ENCODE measurements at places on chromosomes 13 and 19.

GRCh38 chr13:36163286-36163685 is 32.1 kb upstream of the DCLK1 start:
- DNase-seq: no peak

GRCh38 chr13:22967669-22968068 is 213.1 kb upstream of the SGCG start:
- DNase-seq: no peak

GRCh38 chr19:10921199-10921909 is 7.1 kb downstream of the YIPF2 start:
- DNase-seq: no peak

GRCh38 chr13:28527629-28528028 is 32.7 kb upstream of the FLT1 start:
- DNase-seq: no peak

DNA sequence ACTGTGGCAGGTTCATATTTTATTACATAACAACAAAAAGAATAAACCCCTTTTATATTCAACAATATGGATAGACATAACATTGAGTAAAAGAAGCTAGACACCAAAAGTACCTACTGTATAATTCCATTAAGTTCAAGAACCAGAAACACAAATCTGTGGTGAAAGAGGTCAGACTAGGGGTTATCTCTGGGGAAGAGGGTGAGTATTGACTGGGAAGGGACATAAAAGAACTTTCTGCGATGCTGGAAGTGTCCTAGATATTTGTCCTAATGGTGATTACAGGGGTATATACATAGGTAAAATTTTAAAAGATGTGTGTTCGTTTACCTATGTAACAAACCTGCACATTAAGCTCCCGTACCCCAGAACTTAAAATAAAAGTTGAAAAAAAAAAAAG is 103.0 kb downstream of the SUCLA2 start:
- DNase-seq: no peak

DNA sequence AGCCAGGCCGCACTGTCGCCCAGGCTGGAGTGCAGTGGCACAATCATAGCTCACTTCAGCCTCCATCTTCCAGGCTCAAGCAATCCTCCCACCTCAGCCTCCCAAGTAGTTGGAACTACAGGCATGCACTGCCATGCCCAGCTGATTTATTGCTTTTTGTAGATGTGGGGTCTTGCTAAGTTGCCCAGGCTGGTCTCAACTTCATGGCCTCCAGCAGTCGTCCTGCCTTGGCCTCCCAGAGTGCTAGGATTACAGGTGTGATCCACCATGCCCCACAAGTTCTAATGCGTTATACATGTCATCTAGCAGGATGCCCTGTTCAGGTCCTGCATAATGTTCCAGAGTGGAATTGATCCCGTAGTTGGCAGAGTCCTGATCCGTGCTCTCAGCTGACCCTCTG is 4.6 kb downstream of the C19orf53 start:
- DNase-seq: no peak

DNA sequence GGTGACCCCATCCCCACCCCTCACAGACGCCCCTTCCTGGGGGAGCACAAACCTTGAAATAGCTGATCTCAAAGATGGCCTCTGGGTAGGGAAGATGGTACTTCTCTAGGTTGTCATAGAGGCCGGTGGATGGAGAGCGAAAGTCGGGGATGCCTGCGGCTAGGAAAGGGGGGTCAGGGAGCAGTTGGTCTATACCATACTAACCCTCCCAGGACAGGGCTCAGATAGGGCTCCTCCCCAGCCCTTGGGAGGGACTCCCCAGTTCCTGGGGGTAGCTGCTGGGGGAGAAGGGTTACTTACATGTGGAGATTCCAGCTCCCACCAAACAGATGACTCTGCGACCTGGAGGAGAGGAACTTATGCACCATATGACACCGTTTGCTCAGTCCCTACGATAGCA is 9.6 kb downstream of the SIRT2 start:
- DNase-seq: no peak

DNA sequence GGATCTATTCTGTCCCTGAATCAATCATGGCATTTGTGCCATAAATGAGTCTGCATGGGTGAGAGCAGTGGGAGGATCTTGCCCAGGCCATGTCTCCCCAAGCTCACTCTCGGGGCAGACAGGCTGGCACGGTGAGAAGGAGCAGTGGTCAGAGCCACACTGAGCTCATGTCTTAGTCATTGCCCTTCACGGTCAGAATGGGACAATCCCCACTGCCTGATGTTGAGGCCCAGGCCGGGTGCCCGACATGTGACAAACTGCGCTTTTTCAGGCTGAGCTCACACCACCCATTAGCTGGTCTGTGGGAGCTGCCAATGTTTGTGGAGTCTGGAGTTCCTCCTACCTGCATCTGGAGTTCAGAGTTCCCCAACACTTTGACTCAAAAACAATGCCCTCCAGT is 481.9 kb downstream of the COG6 start:
- DNase-seq: no peak

DNA sequence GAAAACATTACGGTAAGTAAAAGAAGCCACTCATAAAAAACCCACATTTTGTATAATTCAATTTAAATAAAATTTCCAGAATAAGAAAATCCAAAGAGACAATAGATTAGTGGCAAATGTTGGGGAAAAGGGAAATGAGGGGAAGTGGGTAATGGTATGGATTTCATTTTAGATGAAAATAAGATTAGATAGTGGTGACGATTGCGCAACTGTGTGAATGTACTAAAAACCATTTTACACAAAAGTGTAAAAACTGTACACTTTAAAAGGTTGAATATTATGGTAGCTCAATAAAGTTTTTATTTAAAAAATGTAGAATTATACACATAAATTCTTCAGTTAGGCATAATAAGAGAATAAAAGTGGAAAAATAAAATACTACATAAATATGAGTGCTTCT is 3.7 kb downstream of the MBD3L1 start:
- DNase-seq: no peak

- no peak for DNase-seq
Measured at GRCh38 chr19:9958379-9958821, 22.1 kb upstream of the OLFM2 start.

- DNase-seq: peak; percentile 4
Measured at GRCh38 chr13:105410602-105411001, 1124.9 kb downstream of the EFNB2 start.

GRCh38 chr13:101399365-101399764 is 16.9 kb downstream of the NALCN start:
- DNase-seq: no peak

DNA sequence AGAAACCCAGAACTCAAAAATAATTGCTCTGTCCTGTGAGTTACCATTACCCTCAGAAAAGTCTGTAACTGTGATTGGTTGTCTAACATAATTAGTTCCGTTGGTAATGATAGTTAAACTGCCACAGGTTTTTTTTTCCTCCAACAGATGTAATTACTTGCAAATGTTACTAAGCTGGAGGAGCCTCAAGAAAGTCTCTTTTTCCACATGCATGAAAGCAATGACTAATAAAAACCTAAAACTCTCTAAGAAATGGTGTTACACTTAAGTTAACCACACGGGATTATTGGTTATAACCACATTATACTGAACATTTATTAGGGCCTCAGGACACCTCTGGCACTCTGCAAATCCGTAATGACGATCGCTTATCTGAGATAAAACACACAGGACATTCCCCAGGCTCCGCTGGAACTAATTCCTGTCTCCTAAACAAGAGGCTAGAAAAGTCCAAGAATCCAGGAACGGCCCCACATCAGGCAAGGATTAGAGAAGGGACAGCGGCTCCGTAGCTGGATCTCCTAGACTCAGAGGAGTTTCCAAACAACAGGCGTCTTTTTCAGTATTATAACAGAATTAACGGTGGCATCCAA is 753 bp downstream of the ZNF235 start:
- DNase-seq: no peak

DNA sequence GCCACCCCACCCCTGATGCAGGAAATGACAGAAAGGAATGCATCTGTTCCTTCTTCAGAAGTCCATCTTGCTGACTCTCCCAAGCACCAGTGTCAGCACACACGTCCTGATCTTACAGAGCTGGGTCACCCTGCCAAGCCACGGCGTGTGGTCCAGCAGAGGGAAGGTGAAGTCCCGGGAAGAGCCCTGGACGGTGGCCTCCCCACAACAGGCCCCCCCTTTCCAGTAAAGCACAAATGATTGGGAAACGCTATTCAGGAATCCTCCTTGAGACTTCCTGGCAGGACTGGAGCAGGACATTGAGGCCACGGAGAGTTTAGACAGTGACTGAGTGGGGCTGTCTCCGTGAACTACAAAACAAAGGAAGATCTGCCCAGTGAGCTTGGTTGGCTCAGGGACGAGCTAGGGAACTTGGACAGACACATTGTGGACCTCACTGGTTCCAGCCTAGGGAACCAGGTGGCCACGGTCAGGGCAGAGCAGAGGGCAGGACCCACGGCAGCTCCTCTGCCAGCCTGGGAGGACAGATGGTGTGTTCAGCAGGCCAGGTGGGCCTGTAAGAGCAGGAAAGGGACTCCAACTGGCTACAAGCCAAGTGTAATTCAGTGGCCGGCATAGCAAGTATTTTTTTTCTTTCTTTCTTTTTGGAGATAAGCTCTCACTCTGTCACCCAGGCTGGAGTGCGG is 41.7 kb downstream of the ELL start:
- no peak for DNase-seq

- DNase-seq: no peak
Measured at GRCh38 chr13:41232578-41233480, 30.5 kb downstream of the MTRF1 start.

DNA sequence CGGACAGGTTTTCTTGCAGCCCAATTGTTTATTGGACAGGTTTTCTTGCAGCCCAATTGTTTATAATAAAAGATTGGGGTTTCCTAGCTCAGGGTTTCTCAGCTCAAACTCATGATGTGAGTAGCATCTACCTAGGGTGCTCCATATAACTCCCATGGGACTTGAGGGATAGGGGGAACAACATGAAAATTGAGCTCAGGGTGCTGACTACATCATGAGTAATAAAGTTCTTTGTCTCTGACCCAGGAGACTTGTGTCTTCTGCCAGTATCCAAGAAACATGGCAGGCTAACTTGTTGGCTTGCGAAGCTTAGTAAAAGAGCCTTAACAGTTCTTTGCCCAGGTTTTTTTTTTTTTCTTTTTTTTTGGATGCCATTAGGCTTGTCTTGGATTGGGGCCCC is 59.2 kb upstream of the MYCBP2 start:
- DNase-seq: no peak

DNA sequence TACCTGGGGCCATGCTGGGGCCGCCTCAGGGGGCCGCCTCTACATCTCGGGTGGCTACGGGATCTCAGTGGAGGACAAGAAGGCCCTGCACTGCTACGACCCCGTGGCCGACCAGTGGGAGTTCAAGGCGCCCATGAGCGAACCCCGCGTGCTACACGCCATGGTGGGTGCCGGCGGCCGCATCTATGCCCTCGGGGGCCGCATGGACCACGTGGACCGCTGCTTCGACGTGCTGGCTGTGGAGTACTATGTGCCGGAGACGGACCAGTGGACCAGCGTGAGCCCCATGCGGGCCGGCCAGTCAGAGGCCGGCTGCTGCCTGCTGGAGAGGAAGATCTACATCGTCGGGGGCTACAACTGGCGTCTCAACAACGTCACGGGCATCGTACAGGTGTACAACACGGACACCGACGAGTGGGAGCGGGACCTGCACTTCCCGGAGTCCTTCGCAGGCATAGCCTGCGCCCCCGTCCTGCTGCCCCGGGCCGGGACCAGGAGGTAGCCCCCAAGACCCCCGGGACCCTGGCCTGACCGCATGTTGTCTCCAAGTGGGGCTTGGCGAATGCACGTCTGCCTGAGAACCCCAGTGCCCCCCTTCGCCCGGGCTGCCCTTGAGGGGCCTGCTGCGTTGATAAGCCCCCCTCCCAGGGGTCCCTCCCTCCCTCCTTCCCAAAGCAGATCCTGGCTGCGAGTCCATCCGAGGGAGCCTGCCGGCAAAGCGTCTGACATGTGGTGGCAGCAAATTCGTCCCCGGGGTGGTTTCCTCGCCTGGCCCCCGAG is 14.5 kb upstream of the CRTC1 start:
- no peak for DNase-seq

DNA sequence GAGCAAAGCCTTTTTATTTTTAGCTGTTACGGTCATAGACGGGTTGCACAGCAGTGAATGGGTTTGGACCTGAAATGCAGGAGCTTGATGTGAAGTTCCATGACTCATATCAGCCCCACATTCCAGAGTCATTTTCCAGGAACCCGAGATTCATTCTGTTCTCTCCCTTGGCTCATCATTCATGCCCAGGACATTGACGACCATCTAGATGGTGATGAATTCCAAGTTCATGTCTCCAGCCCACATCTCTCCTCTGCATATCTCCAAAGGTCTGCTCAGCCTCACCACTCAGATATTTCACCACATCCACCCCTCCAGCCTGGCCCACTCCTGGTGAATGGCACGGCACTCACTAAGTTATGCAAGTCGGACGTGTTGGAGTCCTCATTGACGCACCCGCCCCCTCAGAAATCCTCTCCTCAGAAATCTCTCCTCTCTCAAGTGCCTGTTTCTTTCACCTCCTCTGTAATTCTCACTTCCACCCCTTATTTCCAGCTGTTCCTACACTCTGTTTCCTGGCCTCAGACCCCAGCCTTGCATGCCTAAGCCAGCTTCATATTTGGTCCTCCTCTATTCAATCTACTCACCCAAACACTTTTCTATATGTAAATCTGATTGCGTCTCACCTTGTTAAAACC is 83.1 kb downstream of the ALOX5AP start:
- no peak for DNase-seq

- DNase-seq: no peak
Measured at GRCh38 chr13:41596190-41596589, 138.8 kb downstream of the RGCC start.

DNA sequence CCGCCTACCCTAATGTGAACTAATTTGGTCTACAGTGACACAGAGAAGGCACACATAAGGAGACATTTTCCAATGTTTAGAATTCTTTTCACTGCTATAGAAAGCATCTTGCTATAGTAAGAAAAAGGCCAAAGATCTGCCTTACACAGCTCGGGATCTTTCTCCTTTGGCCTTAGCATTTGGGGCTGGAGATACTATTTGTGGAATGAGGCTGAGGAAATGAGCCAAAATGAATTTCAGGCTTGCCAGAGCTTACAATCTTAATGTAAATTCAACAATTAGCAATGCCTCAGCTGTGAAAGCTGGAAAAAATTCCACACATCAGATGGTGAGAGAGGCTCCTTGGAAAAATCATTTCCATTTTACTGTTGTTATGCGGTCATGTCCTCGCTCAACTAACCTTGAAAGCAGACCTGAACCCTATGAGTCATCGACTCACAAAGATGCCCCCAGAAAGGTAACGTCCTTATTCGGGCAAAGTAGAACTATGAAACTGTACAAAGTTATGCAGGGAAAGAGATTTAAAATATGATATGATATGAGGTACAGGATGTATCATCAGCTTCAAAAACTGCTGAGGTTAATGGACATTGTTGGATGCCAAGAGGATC is 324.5 kb upstream of the NBEA start:
- no peak for DNase-seq

- DNase-seq: peak; percentile 9
Measured at GRCh38 chr19:57559008-57559403, 657 bp downstream of the ZNF550 start.

- no peak for DNase-seq
Measured at GRCh38 chr13:65330691-65331090, 1899.4 kb downstream of the PCDH9 start.

GRCh38 chr13:65784088-65784816 is 1445.9 kb downstream of the PCDH9 start:
- no peak for DNase-seq

- no peak for DNase-seq
Measured at GRCh38 chr13:114146629-114147028, 14.2 kb upstream of the RASA3 start.

Data from CD4-positive, alpha-beta T cell treated with Interleukin-12 subunit alpha and Interleukin-12 subunit beta, for 1 hour (primary cell).